GM04504 (cell line): ENCODE measurements at places on chromosomes 2 and 18.

GRCh38 chr2:231185050-231185725 lies 13.2 kb upstream of the ARMC9 start:
- no peak for DNase-seq

DNA sequence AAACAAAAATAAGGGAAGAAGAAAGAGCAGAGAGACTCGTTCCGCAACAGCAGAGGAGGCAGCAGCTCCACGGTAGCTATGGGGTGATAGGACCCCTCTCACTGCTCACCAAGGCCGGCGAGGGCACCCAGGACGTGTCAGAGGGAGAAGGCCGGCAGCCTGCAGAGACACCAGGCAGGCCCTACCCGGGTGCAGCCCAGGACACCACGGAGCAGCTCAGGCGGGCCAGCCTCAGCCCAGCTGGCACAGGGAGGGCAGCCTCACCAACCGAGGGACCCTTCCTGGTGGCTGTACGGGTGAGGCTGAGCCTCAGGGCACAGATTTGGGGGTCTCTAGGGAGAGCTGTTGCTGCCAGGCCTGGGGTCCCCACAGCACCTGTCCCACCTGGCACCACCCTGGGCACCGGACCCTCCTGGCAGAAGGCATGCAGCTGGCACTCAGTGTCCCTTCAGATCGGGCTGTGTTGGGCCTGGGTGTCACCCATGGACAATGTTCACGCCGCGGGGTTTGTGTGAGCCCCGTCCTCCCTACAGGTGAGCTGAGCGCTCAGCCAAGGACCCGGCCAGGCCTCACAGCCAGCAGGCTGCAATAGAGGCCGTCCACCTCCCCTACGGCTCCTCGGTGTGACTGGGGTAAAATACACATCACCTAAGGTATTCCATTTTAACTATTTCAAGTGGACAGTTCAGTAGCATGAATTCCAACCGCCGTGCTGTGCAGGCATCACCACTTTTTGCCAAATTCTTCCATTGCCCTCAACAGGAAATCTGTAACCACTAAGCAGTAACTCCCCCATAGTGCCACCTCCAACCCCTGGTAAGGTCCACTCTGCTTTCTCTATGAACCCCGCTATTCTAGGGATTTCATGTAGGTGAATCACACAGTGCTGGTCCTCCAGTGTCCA lies 21.6 kb downstream of the KCNG2 start:
- no peak for DNase-seq

- no peak for DNase-seq
Measured at GRCh38 chr2:75326645-75327044, 127.3 kb upstream of the TACR1 start.

GRCh38 chr18:25278394-25278793 lies 73.6 kb downstream of the ZNF521 start:
- DNase-seq: no peak

DNA sequence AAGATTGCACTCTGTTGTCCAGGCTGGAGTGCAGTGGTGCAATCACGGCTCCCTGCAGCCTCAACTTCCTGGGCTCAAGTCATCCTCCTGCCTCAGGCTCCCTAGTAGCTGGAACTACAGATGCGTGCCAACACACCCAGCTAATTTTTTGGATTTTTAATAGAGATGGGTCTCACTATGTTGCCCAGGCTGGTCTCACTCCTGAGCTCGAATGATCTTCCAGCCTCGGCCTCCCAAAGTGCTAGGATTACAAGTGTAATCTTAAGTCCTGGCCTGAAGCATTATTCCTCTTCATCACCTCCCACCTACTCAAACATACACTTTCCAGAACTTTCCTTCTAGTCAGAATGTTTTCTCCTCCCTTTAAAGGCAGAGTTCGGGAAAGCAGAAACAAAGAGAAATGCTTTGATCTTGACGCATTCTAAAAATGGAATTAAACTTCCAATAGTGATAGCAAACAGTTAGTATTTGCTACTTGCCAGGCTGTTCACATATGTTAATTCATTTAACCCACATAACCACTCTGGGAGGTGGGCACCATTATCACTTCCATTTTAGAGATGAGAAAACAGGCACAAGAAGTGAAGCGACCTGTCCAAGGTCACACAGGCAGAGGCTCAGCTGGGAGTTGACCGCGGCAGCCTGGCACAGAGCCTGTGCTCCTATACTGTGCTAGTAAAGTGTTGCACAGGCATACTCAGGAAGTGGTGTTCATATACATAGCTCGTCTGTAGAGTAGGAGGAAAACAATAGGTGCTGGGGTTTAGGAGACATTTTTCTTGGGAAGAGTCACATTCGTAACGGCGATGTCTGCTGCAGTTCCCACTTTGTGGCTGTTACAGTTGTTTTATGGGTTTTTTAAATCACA lies 24.6 kb downstream of the TEX44 start:
- no peak for DNase-seq

DNA sequence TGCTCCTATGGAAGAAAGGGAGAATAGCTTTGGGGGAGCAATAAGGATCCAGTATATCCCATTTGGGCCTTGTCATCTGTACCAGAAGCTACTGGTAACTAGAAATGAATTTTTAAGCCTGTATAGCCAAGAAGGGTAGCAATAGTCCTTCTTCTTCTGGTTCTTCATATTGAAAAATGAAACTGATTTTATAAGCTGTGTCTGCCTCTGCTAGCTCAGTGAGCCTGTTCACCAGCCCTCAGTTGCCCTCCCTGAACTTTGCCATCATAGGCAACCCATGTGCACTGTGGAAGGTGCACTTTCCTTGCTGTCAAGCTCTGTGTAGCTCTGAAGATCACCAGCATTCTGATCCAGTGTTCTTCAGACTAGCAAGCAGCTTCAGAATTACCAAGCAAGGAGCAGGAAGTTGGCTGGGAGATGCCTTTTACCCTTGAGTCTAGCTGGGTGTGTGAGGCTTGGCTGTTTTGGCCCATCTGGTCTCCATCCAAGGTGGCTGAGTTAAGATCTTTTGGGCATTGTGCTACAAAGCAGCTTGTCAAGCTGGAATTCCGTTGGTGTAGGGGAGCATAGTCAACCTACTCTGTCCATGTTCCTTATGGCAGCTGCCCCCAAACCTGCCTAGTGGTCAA lies 55.8 kb upstream of the MGAT5 start:
- DNase-seq: no peak

GRCh38 chr2:153601812-153602211 lies 123.2 kb upstream of the RPRM start:
- DNase-seq: no peak

GRCh38 chr2:219230059-219230540 lies 494 bp downstream of the ANKZF1 start:
- DNase-seq: no peak

- DNase-seq: no peak
Measured at GRCh38 chr2:173216668-173217067, 138.0 kb upstream of the CDCA7 start.

GRCh38 chr2:128552141-128552805 lies 233.6 kb upstream of the HS6ST1 start:
- DNase-seq: no peak

DNA sequence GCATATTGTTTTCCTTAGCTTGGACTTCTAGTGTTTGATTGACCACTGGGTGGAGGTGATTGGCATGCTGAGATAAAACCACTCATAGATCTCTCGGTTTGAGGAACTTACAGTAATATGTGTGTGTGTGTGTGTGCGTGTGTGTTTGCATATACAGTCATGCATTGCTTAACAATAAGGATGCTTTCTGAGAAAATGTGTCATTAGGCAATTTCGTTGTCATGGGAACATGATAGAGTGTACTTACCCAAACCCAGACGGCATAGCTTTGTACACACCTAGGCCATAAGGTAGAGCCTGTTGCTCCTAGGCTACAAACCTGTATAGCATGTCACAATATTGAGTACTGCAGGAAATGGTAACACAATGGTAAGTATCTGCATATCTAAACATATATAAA lies 167.3 kb downstream of the NYAP2 start:
- no peak for DNase-seq
